ENCODE measurements at places on chromosomes 1 and 21.

DNA sequence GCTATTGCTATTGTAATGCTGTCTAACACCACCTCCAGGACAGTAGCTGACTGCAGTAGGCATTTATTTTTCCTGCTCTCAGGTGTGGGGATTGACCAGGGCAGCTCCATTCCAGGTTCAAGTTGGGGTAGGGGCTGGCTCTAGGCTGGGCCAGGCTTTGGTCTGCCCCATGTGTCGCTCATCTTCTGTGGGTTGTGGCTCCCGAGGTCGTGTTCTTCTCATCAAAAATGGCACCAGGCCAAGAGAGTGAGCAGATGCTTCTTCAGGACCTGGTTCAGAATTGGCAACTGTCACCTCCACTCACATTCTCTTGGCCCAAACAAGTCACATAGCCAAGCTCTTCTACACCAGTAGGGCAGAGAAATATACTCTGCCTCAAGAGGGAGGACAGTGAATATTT is 133.7 kb downstream of the PTPRU start:
- DNase-seq = no peak

GRCh38 chr1:9764550-9764949 is 59.2 kb downstream of the CLSTN1 start:
- no peak for DNase-seq

GRCh38 chr1:151536499-151536898 is 3.6 kb upstream of the TUFT1 start:
- no peak for DNase-seq

- DNase-seq = no peak
Observed at GRCh38 chr1:31961536-31961935, 23.4 kb upstream of the PTP4A2 start.

DNA sequence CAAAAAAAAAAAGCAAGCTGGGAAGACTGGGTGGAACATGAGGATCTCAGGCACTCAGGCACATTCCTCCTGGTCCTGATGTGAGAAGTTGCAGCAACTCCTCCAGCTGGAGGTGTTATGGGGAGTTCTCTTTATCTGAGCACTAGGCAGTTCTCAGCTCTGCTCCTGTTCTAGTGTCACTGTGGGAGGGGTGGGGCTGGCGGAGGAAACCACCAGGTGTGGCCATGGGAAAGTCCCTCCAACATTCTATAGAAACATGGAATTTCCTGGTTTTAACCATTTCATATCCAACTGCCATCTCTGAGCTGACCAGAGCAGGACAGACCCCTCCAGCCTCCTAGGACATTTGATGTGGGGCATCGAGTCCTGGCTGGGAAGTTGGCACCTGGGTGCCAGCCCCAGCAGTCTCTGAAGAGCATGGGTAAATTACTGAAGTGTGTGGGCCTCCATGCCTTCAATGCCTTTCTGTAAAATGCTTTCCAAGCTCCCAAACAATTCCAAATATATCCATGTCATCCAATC is 804 bp upstream of the IKBKE start:
- DNase-seq = no peak

DNA sequence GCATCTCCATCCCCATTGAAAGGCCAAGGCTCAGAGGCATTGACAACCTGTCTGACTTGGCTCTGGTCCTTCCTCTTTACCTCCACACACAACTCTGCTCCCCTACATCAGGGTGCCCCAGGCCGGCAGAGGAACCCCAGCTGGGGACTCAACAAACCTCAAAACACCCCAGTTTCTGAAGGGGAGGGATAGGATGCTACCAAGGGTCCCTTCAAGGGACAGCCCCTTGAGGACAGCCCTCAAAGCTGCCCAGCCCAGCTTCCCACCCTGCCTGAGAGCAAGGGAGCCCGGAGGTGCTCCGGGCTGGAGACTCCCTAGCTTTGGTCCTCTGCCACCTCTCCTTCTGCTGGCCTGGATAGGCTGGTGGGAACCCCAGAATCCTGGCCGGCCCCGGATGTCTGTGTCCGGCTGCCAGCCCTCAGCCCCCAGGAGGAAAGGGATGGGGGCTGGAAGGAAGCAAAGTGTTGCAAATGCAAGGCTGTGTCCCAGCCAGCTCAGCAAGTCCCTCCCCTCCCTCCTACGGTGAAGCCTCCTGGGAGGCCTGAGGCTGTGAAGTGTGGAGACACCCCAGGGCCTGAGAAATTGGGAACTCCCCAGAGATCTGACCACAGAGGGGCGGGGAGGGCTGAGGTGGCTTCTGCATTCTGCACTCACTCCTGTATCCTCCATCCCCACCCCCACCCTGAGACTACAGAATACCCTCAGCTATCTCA is 1.1 kb upstream of the MARCKSL1 start:
- no peak for DNase-seq

GRCh38 chr1:157431751-157432150 is 120.6 kb downstream of the FCRL5 start:
- DNase-seq = no peak

GRCh38 chr1:168032029-168032428 is 95.2 kb upstream of the MPC2 start:
- DNase-seq = no peak

- DNase-seq = no peak
Observed at GRCh38 chr1:151847867-151848596, 5.5 kb downstream of the THEM5 start.
